ENCODE measurements at places on chromosomes 7 and 10.

DNA sequence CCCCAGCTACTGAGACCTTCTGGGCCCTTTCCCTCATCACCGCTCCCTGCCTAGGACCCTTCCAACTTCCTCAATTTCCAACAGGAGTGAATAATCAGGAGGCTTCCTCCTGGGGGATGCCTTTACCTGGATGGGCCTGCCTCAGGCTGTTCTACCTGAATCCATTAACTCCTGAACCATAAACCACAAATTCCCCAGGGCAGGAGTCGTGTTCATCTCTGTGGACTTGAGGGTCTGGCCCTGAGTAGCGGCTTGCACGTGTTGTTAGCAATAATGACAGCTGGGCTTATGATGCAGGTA lies 105.1 kb upstream of the GPR26 start:
- no peak for DNase-seq

DNA sequence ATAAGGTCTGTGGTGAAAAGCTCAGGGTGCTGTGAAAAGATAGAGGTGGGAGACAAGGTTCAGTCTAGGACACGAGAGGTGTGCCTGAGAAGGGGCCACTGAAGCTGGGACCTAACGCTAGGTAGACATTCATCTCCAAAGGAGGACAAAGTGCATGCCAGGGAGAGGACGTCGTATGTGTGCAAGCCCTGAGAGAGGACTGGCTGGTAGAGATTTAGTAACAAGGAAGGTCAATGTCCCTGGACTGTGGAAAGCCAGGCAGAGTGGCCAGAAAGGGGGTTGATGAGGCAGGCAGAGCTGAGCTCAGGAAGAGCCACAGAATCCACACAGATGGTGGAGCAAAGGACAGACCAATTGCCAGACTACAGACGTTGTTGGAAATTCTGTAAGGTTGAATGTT lies 817.6 kb downstream of the CCSER2 start:
- no peak for DNase-seq

GRCh38 chr7:95927756-95928155 lies 155.4 kb downstream of the DYNC1I1 start:
- no peak for DNase-seq

DNA sequence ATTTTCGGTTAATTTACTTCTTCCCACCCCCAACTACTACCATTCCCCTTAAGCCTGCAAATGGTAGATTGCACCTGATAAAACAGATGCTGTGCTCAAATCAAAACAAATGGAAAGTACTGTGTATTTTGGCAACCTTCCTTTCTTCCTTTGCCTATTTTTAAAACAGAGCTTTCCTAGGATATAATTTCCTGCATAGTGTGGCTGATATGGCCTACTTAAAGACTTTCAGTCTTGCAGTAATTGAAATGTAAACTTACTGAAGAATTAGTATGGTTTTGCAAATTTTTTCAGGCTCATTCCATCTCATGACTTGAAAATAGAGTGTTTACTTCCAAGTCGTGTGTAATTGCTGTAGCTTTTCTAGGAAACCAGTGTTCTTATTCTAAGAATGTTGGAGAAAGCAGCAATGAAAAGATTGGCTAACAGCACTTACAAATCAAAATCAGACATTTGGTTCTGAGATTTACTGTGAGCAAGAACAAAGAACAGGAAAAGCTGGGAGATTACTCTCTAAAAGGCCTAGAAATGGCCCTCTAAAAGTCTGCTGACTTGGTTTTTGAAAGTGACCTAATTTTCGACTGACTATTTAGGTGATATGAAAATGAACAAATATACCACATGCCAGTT lies 52.0 kb downstream of the REEP3 start:
- no peak for DNase-seq

DNA sequence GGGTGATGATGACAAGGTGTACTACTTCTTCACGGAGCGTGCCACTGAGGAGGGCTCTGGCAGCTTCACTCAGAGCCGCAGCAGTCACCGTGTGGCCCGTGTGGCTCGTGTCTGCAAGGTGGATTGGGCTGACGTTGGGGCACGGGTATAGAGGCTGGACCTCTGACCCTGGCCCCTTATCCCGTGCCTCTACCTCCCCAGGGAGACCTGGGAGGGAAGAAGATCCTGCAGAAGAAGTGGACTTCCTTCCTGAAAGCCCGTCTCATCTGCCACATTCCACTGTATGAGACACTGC lies 8.4 kb downstream of the MRPL43 start:
- no peak for DNase-seq

- no peak for DNase-seq
Measured at GRCh38 chr7:100895956-100896731, 456 bp upstream of the ACHE start.

- DNase-seq = no peak
Measured at GRCh38 chr7:10128748-10129147, 844.9 kb upstream of the PHF14 start.

- no peak for DNase-seq
Measured at GRCh38 chr10:84935772-84936171, 607.4 kb downstream of the CCSER2 start.

- DNase-seq = no peak
Measured at GRCh38 chr10:4671451-4672145, 154.4 kb upstream of the AKR1E2 start.

GRCh38 chr7:68547181-68547580 lies 1051.1 kb upstream of the AUTS2 start:
- DNase-seq = no peak

- no peak for DNase-seq
Measured at GRCh38 chr7:20249920-20250319, 32.7 kb upstream of the MACC1 start.

DNA sequence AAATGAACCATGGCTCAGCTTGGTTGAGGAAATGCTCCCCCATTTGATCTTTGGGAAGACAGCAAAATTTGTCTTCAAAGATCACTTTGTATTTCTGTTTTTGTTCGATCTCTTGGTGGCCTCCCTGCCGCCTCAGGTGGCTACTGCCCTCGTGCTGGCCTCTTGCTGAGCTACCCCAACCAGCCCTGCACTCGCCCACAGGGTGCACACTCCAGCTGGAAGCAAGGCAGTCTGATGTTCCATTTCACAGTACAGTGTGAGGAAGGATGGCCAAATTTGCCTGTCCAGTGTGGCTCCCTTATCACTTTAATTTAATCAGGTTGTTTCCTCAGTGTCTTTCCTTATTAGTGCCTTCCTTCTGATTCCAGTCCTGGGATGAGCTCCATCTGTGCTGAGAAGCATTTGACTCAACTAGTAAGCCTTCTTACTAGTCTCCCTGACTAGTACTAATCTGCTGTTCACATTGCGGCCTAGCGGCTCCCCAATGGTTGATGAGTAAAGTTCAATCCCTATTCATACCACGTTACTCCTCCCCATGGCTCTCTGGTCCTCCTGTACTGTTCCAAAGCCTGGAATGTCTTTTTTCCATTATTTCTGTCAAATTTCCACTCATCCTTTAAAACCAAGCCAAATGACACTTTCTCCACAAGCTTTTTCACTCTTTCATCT lies 8.2 kb downstream of the MYOF start:
- DNase-seq = no peak

GRCh38 chr10:13959443-13960359 lies 371.0 kb downstream of the FRMD4A start:
- DNase-seq = no peak

DNA sequence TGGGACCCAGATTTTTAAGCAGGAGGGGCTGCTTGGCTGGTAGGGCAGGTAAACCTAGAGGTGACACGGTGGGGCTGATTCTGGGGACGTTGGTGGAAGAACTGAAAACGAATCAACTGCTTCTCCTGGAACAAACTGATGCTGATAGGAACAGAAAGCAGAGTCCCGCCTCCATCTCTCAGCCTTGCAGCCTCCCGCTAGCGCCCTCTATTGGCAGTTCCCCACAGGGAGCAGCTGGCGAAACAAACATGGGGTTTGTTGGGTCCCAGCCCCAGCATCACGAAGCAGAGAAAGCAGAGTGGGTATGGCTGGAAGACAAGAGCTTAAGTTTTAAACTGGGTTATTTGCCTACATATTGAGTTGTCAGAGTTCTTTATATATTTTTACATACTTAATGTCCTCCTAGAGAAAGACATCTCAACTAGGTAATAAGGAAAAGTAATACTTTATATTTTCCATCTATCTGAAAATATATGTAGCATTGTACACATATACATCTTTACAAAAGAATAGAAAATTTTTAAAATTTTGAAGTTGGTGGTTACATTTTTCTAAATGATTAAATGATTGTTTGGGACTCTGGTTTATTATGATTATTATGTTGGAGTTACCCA lies 42.3 kb upstream of the FOXI2 start:
- DNase-seq = no peak

GRCh38 chr10:24791084-24791726 lies 67.5 kb upstream of the ARHGAP21 start:
- no peak for DNase-seq

DNA sequence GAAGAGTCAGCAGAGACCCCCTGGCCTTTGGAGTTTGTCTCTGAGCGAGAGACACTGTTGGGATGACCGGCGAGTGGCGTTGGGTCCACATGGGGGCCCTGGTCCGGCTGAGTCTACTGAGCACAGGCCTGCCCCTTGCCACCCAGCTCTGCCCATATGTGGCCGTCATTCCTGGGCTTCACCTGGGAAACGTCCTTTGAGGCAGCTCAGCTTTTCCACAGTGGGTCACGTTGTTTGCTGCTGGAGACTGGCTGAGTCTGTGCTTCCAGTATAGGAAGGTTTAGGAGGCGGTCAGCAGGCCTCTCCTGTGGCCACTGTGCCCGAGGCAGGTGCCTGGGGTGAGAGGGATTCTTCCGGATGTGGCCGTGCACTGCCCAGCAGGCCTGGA lies 17.1 kb downstream of the ADAM8 start:
- no peak for DNase-seq

- no peak for DNase-seq
Measured at GRCh38 chr7:47622946-47623640, 41.2 kb upstream of the TNS3 start.

- no peak for DNase-seq
Measured at GRCh38 chr10:97825020-97825760, 24.5 kb upstream of the GOLGA7B start.

DNA sequence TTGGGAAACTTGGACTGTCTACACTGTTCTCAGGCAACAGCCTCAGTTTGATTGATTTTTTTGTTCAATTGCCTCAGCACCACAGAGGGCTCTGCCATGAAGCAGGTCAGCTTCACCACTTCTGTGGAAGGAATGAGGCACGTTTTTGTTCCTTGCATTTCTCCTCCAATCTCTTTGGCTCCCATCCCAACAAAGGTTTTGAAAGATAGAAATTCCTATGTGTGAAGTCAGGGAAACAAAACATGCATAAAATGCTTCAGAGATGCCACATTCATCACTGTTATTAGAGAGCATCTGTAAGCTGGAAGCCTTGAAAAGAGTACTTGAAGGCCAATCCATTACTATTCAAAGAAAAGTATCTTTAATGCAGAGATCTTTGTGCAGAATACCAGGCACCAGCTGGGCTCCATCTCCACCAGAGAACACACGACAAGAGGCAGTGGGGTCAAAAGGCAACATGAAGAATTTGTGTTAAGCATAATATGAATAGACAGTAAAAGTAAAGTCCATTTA lies 249.1 kb upstream of the LYZL1 start:
- DNase-seq = no peak

GRCh38 chr7:159147246-159147645 lies 2.6 kb upstream of the VIPR2 start:
- no peak for DNase-seq

GRCh38 chr10:120511165-120511564 lies 54.1 kb downstream of the PLPP4 start:
- DNase-seq = no peak

DNA sequence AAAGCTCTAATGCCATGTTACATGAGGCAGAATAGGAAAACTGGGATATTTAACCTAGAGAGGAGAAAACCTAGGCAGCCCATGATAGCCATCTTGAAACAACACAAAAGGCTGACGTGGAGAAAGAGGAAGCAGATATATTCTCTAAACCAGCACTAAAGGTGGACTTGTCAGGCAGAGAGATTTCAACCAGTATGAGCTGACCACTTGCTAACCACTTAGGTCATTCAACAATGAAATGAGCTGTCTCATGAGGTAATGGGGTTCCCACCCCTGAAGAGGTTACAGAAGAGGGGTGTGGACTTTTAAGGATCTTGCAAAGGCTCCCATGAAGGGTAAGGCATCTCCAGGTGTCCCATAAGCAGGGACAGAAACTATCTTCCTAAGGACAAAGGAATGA lies 26.8 kb upstream of the EGR2 start:
- DNase-seq = no peak

DNA sequence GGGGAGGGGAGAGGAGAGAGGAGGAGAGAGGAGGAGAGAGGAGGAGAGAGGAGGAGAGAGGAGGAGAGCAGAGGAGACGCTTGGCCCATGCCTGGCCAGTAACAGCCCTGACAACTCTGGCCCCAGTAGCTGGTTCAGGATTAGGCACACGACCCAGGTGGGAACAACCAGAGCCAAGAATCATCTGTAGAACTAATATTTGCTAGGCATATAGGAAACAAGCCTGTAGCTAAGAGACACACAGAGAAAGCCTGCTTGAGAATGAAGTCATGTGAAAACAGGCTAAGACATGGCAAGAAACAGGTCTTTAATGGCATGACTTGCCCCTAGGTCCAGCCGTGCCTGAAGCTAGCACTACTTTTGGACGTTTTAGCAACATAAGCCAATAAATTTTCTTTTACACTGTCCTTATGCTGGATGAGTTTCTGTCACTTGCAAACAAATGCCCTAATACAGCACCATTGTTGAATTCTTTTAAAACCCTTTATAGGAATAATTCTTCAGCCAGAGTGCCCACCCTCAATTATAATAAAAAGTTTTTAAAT lies 17.5 kb downstream of the OSBPL3 start:
- DNase-seq = no peak

DNA sequence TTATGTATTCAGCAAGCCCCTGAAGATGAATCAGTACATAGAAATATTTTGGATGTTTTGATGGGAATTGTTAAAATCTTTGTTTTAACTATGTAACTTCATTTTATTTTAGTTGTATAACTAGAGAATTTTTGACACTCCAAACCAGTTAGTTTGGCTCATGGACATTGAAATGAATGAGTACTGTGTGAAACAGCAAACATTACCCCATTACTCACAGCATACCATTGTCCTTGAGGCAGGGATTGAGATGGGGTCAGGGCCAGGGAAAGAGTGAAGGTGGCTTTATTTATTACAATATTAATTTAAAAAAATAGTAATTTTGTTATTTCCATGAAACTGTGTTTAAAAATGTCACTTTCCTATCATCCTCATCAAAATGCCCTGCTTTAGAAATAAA lies 4.8 kb upstream of the BMPER start:
- no peak for DNase-seq

- no peak for DNase-seq
Measured at GRCh38 chr7:130654850-130655249, 13.7 kb downstream of the COPG2 start.

DNA sequence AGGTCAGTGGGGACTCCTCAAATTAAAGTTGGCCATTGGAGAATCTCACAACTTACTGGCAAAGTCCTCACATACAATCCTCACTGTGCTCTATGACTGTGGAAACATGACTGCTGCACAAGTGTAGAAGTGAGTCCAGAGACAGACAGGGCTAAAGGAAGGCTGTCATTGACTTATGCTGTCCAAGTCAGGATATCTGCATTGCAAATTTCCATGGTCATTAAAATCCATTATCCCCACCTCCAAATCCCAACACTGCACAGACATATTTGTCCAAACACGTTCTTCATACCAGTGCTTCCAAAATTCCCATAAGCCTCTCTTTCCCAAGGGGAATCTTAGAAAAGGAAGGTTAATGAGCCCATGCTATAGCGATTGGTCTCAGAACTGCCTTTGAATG lies 396.8 kb upstream of the ANKRD30A start:
- no peak for DNase-seq

GRCh38 chr7:24135003-24135817 lies 148.8 kb upstream of the NPY start:
- DNase-seq = no peak

GRCh38 chr10:73433538-73433867 lies at the start of gene MSS51:
MSS51 (minus strand) TSS chr10:73433561; CDS start chr10:73428284, 5,277 bp downstream.
- DNase-seq = no peak

All from stimulated activated CD8-positive, alpha-beta memory T cell treated with anti-CD3 and anti-CD28 coated beads, Interleukin-4, amount 100 ng/mL, for 1 hour (primary cell).